ENCODE measurements at places on chromosomes 13 and 19.

- DNase-seq = no peak
These were observed 150.3 kb downstream of the SLITRK5 start for GRCh38 chr13:87821512-87821911.

GRCh38 chr19:42450314-42450934 is 7.7 kb upstream of the CXCL17 start:
- peak; percentile 67 for DNase-seq

DNA sequence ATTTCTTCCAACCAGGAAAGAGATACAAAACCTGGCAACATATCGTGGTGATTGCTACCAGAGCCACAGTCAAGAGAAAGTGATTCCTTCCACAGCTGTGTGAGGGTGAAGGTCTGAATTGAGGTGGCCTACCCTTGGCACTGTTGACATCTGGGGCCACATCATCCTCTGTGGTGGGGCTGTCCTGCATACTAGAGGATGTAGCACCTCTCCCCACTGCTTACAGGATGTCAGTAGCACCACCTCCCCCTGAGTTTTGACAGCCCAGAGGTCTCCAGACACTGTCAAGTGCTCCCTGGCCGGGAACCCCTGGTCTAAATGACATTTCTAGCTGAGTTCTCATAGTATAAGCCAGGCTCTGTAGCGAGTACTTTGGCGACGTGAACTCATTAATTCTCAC is 15.5 kb downstream of the PTGER1 start:
- DNase-seq = no peak

- DNase-seq = no peak
These were observed 18.8 kb upstream of the WASF3 start for GRCh38 chr13:26538363-26539317.

DNA sequence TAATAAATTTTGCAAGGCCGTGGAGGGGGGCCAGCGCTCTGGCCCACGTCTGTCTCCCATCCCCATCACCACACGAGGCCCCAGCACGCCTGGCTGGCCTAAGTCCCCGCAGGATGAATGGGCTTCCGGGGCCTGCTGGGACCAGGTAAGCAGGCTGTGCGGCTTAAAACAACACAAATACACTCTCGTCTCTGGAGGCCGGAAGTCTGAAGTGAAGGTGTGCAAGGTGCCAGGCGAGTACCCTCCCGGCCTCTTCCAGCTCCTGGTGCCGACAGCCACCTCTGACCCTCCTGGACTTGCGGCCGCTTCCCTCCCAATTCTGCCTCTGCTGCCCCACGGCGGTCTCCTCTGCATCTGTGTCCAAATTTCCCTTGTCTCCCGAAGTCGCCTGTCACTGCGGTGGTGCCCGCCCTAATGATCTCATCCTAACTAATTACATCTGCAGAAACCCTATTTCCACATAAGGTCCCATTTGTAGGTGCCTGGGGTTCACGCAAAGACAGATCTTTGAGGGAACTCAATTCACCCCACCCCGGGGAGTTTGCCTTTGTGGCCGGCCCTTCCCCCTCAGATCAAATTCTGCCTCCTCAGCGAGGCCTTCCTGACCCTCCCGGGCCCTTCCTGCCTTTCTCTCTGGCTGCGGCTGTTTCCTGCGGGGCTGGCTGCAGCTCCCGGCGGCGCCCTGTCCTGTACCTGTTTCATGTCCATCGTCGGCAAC is 8.1 kb upstream of the PTBP1 start:
- DNase-seq = no peak

DNA sequence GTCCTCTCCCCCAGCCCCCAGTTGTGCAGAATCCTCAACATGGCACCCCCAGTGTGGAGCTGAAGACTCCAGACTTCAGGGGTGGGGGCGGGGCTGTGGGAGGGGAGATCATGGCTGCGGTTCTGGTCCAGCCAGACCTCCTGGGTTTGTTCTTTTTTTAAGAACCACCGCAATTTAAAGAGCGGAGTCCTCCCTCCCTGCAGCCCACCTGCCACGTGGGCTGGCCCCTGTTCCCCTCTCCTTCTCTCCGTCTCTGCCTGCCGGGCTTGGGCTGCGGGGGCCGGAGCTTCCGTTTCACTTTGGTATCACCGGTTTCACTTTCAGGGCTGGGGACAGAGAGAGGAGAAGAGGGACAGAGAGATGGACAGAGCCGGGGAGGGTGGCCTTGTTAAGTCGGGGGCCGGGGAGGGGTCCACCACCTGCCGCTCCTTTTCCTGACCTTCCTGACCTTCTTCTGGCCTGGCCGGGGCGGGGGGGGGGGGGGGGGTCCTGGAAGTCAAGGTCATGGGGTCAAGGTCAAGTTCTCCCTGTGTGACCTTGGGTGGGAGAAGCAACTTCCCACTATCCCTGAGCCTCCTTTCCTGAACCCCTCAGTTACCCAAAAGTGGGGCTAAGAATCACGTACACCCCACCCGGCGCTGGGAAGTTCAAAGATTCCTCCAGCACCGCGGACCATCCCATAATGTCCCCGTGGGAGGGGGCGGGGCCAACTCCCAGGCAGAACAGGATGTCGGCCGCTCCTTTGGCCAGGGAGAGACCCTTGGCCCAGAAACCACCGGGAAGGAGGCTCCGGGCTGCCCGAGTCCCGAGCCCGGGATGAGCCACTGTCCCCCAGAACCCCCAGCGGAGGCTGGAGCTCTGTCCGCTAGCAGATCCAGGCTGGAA is 11.3 kb upstream of the ZBTB7A start:
- DNase-seq = no peak

DNA sequence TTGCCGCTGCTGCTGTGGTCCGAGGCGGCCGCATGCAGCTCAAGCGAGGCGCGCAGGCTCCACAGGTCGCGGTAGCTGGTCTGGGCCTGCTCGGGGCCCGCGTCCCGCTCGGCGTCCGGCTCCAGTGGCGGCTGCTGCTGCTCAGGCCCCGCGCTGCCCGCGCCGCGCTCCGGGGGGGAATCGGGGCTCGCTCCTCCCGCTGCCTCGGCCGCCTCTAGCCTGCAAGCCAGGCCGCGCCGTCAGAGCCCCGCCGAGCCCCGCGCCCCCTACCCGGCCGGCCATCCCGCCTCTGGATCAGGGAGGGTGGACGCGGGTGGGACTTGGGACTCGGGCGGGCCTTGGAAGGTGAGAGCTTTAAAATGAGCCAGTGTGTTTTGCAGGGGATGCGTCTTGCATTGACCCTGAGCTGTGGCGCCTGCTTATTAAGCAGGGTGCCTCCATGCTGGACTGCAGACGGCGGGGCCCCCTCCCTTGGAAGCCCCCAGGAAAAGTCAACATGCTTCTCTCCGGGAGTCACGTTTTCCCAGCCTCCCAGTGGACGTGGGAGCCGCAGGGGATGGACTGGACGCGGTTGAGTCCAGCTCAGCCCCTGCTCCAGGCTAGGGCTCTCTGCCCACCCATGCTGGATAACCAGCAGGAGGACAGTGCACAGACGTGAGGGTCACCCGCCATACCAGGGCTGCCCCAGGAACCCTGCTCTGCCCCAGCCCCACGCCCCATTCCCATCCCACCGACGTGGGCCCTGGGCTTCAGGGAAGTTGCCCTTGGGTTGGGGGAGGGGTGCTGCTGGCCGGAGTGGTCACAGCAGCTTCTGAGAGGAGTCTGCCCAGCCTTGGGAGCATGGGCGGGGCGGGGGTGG is 7.7 kb downstream of the CBARP start:
- DNase-seq = no peak

DNA sequence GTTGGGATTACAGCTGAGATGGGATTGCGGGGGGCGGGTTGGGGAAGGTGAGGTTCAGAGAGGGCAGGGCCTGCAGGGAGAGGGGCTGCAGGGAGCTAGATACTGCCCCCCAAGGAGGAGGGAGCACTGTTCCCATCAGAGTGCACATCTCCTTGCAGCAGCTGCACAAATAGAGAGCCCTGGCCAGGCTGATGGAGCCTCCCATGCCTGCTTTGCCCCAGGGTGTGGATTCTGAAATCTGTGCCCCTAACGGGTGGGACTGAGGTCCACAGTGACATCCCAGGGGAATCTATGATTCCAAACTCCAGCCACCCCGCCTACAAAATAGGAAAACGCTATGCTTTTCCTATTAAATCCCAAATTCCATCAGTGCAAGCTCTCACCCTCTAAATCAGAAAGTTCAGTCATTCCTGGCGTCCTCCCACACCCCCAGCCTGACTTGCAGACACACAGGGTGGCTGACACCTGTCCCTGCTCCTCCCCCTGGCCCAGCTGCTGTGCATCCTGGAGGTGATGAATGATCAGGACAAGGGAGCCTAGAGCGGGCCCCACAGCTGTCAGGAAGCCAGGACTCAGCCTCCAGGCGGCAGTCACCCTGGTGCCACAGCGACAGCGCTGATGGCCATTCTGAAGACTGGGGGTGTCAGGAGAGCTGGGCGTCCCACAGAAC is 6.3 kb upstream of the CEACAM21 start:
- DNase-seq = no peak

DNA sequence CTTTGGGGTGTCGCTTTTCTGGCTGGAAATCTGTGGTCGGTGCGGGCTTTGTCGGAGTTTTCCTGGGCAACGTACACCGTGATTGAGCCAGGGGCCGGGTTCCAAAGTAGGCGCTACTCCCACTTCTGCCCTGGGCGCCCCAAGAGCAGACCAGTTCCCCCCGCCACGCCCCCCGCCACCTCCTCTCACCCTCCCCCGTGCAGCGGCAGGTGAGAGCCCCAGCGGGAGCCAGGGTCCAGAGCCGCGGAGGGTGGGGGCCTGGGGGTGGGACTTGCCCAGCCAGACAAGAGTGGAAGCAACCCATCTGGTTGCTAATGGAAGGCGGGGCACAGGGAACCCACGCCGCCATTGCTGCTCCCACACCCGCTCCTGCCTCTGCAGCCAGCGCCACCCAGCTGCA is 2195.9 kb downstream of the PCDH9 start:
- DNase-seq = no peak

DNA sequence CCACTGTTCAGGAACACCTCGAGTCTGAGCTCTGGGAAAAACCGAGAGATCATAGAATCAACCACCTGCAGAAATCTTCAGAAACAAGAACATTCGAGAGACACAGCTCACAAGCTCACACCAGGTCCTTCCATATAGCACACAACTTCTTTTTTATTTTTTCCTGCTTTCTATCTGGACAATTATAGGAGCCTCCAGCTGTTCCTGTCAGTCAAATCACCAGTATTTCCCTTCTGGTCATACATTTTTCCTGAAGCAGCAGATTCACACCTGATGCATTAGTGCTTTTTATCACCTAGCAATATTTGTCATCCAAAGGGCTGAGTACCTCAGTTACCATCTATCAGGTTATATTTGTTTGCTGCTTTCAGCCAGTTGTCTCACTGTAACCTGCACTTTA is 323.5 kb downstream of the FOXO1 start:
- no peak for DNase-seq

- DNase-seq = no peak
These were observed 112.5 kb upstream of the SLC7A1 start for GRCh38 chr13:29707876-29708543.

- no peak for DNase-seq
These were observed 391.0 kb downstream of the LMO7 start for GRCh38 chr13:76027131-76027530.

DNA sequence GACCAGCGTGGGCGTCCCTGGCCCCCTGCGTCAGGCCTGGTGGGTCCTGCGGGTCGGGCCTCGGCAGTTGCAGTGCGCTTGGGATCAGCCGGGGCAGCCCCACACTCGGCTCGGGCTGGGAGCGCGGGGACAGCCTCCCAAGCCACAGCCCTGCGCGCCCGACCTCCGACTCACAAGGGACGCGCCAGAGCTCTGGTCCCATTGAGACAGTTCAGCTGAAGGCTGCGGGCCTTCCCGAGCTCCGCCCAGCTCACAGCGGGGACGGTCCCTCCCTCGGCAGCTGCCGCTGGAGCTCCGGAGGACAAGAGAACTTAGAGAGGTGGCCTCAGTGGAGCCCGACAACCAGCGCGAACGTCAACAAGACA is 45.7 kb upstream of the ZNF730 start:
- DNase-seq = no peak

DNA sequence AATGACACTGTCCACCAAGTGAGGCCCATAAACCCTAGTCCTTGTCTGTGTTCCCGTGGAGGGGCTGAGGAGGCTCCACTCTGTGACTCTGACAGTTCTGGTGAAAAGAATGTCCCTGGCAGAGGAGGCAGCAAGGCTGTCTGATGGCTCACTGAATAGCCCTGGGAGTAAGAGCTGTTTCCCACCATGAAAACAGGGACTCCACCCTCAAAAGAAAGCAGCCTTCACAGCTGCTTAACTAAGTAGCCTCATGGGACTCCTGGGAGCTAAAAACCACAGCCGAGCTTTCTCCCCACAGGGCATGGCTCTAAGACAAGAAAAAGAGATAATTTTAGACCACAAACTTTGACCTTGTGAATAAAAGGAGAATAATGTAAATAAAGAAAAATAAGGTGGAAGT is 135.1 kb upstream of the FRY start:
- DNase-seq = no peak

GRCh38 chr19:55617426-55617825 is 6.9 kb downstream of the ZNF784 start:
- DNase-seq = no peak

GRCh38 chr13:91361755-91362271 is 14.3 kb downstream of the MIR17HG start:
- DNase-seq = no peak

DNA sequence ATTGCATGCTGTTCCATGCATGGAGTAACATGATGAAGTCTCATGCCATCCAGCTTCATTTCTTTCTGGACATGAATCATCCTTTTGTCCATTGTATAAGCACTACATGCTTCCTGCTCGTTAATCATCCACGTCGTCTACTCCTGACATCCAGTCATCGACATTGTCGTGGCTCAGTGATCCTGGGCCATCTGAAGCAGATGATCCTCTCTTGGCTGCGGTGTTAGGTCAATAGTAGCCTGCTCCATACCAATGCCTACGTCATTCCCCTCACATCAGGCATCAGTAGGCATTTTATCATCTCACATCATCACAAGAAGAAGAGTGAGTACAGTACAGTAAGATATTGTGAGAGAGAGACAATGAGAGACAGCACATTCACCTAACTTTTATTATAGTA is 7.9 kb upstream of the MYO16 start:
- no peak for DNase-seq

DNA sequence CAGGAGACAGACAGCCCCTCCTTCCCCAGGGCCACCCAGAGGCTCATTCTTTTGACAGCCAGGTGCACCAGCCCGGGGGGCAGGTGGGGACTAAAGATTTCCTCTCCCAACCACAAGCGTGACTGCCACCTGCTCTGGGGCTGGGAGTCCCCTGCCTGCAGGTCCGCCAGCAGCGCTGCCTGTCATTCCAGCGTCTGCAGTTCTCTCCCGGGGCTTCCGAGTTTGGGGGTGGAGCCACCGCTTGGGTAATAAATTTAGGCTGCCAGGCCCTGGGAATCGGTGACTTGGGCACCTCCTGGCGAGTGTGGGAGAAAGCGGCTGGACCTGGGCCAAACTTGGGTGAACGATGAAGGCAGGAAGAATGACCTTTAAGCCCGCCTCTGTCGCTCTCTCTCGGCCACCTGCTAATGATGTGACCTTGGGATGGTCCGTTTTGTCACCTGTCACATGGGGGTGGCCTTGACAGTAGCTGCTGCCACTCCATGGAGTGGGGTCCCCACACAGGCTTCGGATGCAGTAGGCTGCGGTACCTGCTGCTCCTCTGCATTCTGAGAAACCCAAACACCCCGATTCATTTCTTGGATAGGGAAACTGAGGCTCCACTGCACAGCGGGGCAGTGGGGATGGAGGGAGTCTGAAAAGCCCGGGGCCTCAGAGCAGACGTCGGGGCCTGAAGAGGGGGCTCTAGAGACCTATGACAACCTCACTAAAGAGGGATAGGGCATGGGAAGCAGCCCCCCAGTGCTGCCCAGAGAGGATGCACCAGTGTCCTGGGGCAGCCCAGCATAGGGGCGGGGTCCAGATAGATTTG is 12.8 kb downstream of the FUT6 start:
- no peak for DNase-seq
